ENCODE measurements at places on chromosomes 2 and 18. TPM values are rescaled to one million over a fixed set of nuclear protein-coding genes. Genes with fewer than 3 reads are reported as not detected.

GRCh38 chr18:64791236-64791635 is 642.3 kb upstream of the LINC00305 start:
- no peak overlapping the region for H3K4me3 ChIP-seq
- no peak overlapping the region for H3K27ac ChIP-seq
- H3K27me3 ChIP-seq: no peaks in the 10 kb centered on the region
- no peaks in the 10 kb centered on the region for H3K36me3 ChIP-seq

GRCh38 chr2:237333748-237334147 is 80.2 kb downstream of the COL6A3 start:
- no peaks in the 10 kb centered on the region for H3K27me3 ChIP-seq
- H3K4me1 ChIP-seq: no peaks in the 10 kb centered on the region
- peak overlapping the region; percentile 30 for H3K27ac ChIP-seq
- H3K4me3 ChIP-seq: no peak overlapping the region
- H3K36me3 ChIP-seq: no peaks in the 10 kb centered on the region

DNA sequence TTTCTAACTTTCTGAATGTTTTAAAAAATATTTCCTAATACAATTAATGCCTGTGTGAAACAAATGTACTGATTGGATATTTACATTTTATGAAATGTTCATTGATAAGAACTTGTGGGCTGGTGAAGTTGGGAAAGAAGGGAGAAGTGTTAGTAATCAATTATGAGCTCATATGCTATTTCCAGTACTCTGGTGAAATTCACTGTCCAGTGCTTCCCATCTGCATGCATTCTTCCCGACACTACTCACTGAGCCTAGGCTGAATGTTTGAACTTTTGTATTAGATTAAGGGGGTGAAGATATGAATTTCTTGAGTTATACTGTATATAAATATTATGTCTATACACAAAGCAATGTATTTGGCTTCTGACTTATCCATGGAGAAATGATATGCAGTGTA is 36.0 kb downstream of the SKA1 start:
- no peak overlapping the region for H3K4me3 ChIP-seq
- H3K4me1 ChIP-seq: peaks cover 1% of the 10 kb centered on the region
- no peaks in the 10 kb centered on the region for H3K36me3 ChIP-seq

- peaks cover 7% of the 10 kb centered on the region for H3K4me1 ChIP-seq
- H3K27me3 ChIP-seq: no peaks in the 10 kb centered on the region
- no peaks in the 10 kb centered on the region for H3K36me3 ChIP-seq
Observed at GRCh38 chr18:49168281-49168985, 217.7 kb upstream of the SMAD7 start.

GRCh38 chr18:58692422-58693185 is 21.3 kb downstream of the MALT1 start:
- no peaks in the 10 kb centered on the region for H3K27me3 ChIP-seq
- H3K4me3 ChIP-seq: no peak overlapping the region
- DNase-seq: no peak
- peaks cover under 1% of the 10 kb centered on the region for H3K36me3 ChIP-seq
- H3K4me1 ChIP-seq: no peaks in the 10 kb centered on the region
- H3K27ac ChIP-seq: no peak overlapping the region

- no peak overlapping the region for H3K4me3 ChIP-seq
- H3K27me3 ChIP-seq: no peaks in the 10 kb centered on the region
- no peak for DNase-seq
- no peak overlapping the region for H3K27ac ChIP-seq
Observed at GRCh38 chr18:64882896-64883295, 734.0 kb upstream of the LINC00305 start.

DNA sequence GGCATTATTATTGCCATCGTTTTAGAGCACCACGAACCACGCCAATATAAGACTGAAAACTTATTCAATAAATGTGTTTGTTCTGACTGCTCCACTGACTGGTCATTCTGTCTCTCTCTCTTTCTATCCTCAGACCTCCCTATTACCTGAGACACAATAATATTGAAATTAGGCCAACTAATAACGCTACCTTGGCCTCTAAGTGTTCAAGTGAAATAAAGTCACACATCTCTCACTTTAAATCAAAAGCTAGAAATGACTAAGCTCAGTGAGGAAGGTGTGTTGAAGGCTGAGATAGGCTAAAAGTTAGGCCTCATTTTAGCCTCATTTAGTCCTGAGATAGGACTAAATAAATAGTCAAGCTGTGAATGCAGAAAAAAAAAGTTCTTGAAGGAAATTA is 38.8 kb downstream of the G6PC2 start:
- H3K4me1 ChIP-seq: no peaks in the 10 kb centered on the region
- no peak for DNase-seq
- no peak overlapping the region for H3K27ac ChIP-seq
- H3K4me3 ChIP-seq: no peak overlapping the region
- no peaks in the 10 kb centered on the region for H3K27me3 ChIP-seq

DNA sequence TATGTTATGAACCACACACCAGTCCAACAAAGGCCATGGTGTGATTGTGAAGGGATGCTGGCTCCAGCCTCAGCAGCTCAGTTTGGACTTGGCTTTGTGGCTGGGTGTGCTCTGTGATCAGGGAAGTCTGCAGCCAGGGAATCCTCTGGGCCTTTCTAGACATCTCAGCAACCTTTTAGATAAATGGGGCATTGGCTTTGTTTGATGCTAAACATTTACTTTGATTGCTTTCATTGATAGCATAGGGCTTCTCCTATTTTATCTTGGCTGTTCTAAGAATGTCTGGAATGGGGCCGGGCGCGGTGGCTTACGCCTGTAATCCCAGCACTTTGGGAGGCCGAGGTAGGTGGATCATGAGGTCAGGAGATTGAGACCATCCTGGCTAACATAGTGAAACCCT is 104.5 kb downstream of the VAPA start:
- no peak overlapping the region for H3K4me3 ChIP-seq
- no peak for DNase-seq
- no peaks in the 10 kb centered on the region for H3K27me3 ChIP-seq
- H3K4me1 ChIP-seq: no peaks in the 10 kb centered on the region

GRCh38 chr2:10369269-10370255 is 66.9 kb downstream of the HPCAL1 start:
- H3K36me3 ChIP-seq: no peaks in the 10 kb centered on the region
- no peak overlapping the region for H3K27ac ChIP-seq
- no peaks in the 10 kb centered on the region for H3K27me3 ChIP-seq
- H3K4me1 ChIP-seq: peaks cover 4% of the 10 kb centered on the region

DNA sequence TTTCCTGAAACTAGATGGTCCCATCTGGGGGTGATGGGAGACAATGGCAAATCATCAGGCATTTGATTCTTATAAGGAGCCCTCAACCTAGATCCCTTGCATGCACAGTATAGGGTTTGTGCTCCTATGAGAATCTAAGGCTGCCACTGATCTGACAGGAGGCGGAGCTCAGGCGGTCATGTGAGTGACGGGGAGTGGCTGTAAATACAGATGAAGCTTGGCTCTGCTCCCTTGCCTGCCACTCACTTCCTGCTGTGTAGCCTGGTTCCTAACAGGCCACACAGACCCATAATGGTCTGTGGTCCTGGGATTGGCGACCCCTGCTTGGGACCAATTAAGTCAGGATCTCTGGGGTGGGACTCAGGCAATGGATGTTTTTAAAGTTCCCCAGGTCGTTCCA is 293.4 kb downstream of the ZNF521 start:
- peak; percentile 59 for DNase-seq
- H3K4me1 ChIP-seq: no peaks in the 10 kb centered on the region
- H3K36me3 ChIP-seq: no peaks in the 10 kb centered on the region
- H3K27me3 ChIP-seq: no peaks in the 10 kb centered on the region
- H3K4me3 ChIP-seq: no peak overlapping the region
- H3K27ac ChIP-seq: no peak overlapping the region

- no peak overlapping the region for H3K27ac ChIP-seq
- no peaks in the 10 kb centered on the region for H3K4me1 ChIP-seq
- no peaks in the 10 kb centered on the region for H3K36me3 ChIP-seq
- peaks cover 21% of the 10 kb centered on the region for H3K27me3 ChIP-seq
- DNase-seq: no peak
- no peak overlapping the region for H3K4me3 ChIP-seq
Observed at GRCh38 chr2:120982598-120982997, 246.9 kb downstream of the GLI2 start.

DNA sequence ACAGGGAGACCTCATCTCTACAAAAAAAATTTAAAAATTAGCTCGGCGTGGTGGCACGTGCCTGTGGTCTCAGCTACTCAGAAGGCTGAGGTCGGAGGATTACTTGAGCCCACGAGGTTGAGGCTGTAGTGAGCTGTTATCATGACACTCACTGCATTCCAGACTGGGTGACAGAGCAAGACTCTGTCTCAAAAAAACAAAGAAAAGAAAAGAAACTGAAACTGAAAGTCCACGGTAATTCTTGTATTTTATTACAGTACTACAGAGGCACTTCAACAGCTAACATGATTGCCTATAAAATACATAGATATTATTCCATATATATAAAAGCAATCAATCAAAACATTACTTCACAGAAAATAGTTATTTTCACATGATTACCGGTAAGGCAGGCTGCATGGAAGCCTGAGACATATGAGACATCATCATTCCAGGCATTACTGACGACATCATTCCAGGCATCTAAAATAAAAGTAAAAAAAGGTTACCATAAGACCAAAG is 23.1 kb downstream of the PRPF40A start:
- H3K27ac ChIP-seq: peak overlapping the region; percentile 75
- H3K36me3 ChIP-seq: peaks cover 14% of the 10 kb centered on the region
- no peaks in the 10 kb centered on the region for H3K27me3 ChIP-seq
- DNase-seq: peak; percentile 70
- H3K4me1 ChIP-seq: no peaks in the 10 kb centered on the region

DNA sequence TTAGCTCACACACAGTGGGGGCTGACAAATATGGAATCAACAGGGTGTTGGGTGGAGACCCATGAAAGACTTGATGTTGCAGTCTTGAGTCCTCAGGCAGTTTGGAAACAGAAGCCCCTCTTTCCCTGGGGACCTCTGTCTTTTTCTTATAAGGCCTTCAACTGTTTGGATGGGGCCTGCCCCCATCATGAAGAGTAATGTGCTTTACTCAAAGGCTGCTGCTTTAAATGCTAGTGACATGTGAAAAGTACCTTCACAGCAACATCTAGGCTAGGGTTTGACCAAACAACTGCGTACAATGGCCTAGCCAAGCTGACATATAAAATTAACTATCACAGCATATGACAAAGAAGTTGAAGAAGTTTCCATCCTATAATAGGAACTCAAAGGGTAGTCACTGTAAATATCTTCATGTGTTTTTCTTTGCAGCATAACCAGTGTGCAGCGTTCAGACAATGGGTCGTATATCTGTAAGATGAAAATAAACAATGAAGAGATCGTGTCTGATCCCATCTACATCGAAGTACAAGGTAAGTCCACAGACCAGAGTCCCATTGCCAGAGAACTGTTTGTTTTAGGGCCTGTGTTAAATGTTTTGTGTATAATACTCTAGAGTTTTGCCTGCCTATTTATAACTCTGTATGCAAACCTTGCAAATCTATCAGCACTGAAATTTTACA is 46.3 kb downstream of the MERTK start:
- DNase-seq: peak; percentile 24
- no peak overlapping the region for H3K27ac ChIP-seq
- peaks cover 23% of the 10 kb centered on the region for H3K36me3 ChIP-seq
- H3K4me3 ChIP-seq: no peak overlapping the region

GRCh38 chr2:29747786-29748470 is 173.5 kb downstream of the ALK start:
- H3K4me3 ChIP-seq: no peak overlapping the region
- no peak overlapping the region for H3K27ac ChIP-seq
- DNase-seq: no peak
- H3K36me3 ChIP-seq: no peaks in the 10 kb centered on the region
- H3K4me1 ChIP-seq: no peaks in the 10 kb centered on the region
- H3K27me3 ChIP-seq: no peaks in the 10 kb centered on the region

DNA sequence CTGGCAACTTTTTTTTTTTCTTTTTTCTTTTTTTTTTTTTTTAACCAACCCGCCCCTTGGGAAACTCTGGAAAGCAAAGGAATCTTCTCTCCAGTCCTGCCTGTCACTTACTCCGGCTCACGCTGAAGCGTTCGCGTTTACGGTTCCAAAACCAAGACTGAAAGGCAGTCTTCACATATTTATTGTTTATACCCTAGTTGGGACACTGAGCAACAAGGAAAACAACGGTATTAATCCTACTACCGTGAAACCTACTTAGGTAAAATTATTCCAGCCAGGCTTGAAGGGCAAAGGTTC is 125.4 kb downstream of the OSBPL1A start:
- H3K4me1 ChIP-seq: no peaks in the 10 kb centered on the region
- DNase-seq: no peak
- peak overlapping the region; percentile 48 for H3K4me3 ChIP-seq
- H3K36me3 ChIP-seq: no peaks in the 10 kb centered on the region
- no peaks in the 10 kb centered on the region for H3K27me3 ChIP-seq

DNA sequence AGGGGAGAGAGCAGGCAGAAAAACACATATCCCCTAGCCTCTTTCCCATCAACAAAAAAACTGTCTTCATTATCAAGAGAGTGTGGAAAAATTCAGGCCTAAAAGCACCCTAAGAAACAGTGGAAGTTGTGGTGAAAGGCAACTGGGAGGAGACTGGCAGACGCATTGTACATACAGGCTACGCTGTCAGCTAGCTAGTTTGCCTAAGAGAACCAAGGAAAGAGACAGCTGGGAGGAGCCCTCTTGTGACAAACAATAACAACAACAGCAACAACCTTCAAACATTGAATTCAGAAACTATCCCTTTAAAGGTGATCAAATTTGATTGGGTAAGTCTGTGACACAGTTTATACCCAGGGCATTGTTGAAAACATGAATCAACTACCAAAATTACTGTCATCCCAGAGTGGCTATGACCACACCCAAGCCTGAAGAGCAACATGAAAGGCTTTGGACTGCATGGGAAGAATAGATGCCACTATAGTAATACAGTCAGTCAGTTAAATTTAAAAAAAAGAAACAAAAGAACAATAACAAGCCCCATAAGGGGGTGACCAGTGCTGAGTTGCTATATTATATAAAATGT is 88.9 kb upstream of the CRIM1 start:
- H3K27me3 ChIP-seq: no peaks in the 10 kb centered on the region
- no peaks in the 10 kb centered on the region for H3K4me1 ChIP-seq
- H3K27ac ChIP-seq: no peak overlapping the region
- no peak for DNase-seq
- no peak overlapping the region for H3K4me3 ChIP-seq
- H3K36me3 ChIP-seq: no peaks in the 10 kb centered on the region

DNA sequence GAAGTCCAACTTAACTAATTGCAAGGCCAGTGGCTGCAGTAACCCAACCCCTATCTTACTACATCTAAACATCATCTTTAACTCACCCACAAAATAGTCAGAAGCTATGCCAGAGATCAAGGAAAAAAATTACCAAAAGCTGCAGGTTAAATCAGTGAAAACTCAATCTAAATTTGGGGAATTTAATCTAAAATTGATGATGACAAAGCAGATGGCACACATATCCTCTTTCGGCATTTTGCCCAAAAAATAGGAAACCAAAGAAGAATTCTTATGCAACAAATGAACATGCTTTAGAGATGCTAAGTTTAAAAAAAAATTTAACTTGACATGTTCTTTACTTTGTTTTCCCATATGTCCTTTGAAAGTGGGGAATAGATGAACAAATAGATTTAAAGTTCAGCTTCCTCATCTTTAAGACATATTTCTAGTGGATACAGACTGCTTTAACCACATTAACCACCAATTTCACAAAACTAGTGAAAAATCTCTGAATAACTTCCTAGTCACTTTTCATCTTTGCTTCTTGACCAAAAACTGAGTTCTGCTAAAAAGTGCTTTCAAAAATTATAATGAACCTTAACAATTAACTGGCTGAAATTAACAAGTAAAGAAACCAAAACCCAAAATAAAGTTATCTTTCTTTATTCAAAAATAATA is 74.3 kb upstream of the CCDC150 start:
- H3K27ac ChIP-seq: no peak overlapping the region
- H3K27me3 ChIP-seq: peaks cover 4% of the 10 kb centered on the region
- no peak for DNase-seq
- no peak overlapping the region for H3K4me3 ChIP-seq
- no peaks in the 10 kb centered on the region for H3K36me3 ChIP-seq

FABP1 gene
- 10,168 TPM for polyA plus RNA-seq

GYPC gene
- polyA plus RNA-seq: 50.5 TPM

LRRTM1 gene
- polyA plus RNA-seq: not detected

TFCP2L1 gene
- 0.51 TPM for polyA plus RNA-seq

STARD6 gene
- not detected for polyA plus RNA-seq

TMEFF2 gene
- polyA plus RNA-seq: 0.34 TPM

MYO5B gene
- 133 TPM for polyA plus RNA-seq

All from small intestine (tissue), 16 donors.